Stimulated activated CD8-positive, alpha-beta memory T cell treated with anti-CD3 and anti-CD28 coated beads, Interleukin-2, amount 100 ng/mL, for 1 hour (primary cell): ENCODE measurements at places on chromosomes 11 and 22.

DNA sequence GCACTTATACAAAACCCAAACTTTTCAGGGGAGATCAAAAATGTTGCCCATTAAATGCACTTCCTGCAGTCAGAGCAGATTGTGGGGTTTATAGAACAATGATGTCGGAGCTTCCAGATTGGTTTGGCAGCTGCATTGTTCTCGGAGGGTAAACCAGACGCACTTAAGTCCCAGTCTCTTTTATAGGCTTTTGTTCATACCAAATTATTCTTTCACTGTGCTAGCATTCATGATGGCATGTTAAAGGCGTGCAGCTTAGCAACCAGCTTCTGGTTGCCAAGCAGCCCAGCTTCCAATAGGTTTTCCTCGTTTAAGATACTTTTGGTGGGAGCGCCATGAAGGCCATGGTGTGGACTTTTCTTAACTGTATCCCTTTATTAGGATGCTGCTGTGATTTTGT, 40.9 kb downstream of the ZC3H12C start:
- no peak for DNase-seq

GRCh38 chr11:58004664-58005063, 19.0 kb upstream of the OR9Q1 start:
- no peak for DNase-seq

DNA sequence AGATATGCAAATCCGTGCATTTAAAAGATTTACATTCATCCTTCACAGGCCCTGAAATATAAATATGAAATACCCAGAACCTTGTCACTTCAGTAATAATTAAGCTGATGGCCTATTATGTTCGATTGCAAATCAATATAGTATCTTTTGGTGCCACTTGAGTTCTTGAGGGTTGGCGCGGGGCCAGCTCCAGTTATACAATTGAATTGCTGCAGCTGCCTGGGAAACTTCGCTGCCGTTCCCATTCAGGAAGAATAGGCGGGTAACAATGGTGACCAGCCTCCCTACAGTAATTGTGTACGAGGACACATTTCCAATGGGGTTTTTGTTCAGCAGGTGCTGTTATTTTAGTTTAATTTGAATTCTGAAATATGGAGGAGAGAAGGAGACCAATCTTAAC, 451.2 kb downstream of the INSC start:
- no peak for DNase-seq

- DNase-seq, result no peak
Observed at GRCh38 chr11:27596802-27597201, 90.2 kb upstream of the LIN7C start.

- DNase-seq, result no peak
Observed at GRCh38 chr11:64245401-64245796, 1.3 kb downstream of the PPP1R14B start.

DNA sequence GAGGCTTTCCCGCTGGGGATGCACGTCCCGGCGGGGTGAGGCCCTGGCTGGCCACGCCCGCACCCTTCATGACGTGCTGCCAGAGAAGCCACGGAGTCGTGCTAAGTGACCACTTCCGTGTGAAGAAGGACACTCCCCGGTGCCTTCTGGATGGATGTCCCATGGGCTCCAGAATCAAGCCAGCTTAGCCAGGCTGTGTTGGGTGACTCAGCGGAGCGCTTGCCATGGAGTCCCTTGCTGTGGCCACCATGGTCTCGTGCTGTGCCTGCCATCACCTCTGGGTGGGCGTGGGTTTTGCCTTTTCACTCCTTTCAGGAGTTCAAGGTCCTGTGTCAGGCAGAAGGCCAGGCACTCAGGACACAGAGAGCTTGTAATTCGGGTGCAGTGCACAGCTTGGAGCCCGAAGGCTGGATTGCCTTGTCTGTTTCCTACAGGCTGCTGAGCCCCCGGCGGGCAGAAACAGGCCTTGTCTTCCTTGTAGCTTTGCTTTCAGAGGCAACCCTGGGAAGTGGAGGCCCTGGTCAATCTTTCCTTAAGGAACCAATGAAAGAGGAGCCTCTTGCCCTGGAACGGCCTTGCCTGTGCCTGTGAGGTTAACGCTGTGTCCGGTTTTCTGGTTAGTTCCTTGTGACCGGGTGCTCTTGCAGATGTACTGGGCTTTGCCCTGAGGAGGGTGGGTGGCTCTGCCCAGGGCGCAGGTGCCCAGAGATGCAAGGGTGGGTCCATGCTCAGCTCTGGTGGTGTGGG, 268.6 kb downstream of the TBC1D22A start:
- no peak for DNase-seq

GRCh38 chr11:636511-637332, at the start of gene DRD4:
TSS of gene DRD4 (plus strand) at chr11:637269. CDS start at chr11:637305, 36 bp downstream.
- DNase-seq, result no peak

DNA sequence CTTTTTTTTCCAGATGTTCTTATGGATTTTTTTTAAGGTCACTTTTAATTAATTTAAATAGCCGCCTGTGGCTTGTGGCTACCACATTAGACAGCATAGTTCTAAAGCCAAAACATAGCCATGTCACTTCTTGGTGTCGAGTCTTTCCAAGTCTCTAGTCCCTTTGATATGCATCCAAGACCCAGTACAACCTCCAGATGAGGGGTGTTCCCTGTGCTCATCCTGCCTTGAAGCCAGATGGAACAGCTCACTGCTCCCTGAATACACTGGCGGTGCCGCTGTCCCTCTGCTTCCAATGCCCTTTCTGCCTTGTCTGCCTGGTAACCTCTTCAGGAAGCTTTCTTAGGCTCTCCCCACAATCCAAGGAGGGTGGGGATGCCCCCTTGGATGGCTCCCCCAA, 338.0 kb downstream of the TENM4 start:
- DNase-seq, result no peak
